Testis (tissue), 5 donors: ENCODE measurements at places on chromosomes 4 and X.

GRCh38 chr4:6380746-6381410 is 91.5 kb downstream of the PPP2R2C start:
- no peak for DNase-seq

GRCh38 chr4:186700746-186701145 is 22.9 kb downstream of the FAT1 start:
- peak; percentile 71 for DNase-seq

GRCh38 chrX:112147206-112147605 is 64.6 kb upstream of the TRPC5 start:
- DNase-seq = peak; percentile 13

GRCh38 chr4:170231377-170231776 is 141.6 kb upstream of the AADAT start:
- no peak for DNase-seq

DNA sequence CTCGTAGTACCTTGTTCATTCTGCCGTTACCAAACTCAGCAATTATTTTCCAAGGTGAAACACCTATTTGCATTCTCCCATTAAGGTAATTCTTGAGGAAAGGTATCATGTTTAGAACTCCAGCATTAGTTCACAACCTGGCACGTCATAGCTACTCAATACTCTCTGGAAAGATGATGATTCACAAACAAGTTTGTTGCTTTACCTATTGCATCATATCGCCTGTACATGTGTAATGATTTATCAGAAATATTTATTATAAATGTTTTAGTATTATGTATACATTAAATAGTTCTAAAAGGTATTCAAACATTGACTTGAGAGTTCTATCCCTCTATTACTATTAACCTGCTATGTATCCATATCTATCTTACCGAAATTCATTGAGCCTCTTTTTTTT is 658.3 kb upstream of the PITX2 start:
- no peak for DNase-seq

- no peak for DNase-seq
Measured at GRCh38 chr4:113888006-113888405, 91.4 kb downstream of the ARSJ start.
